ENCODE measurements at places on chromosomes 12 and 14. TPM values are rescaled to one million over a fixed set of nuclear protein-coding genes. Genes with fewer than 3 reads are reported as not detected.

- DNase-seq: peak; percentile 12
Measured at GRCh38 chr14:67820428-67820971, 921 bp downstream of the RAD51B start.

GRCh38 chr14:77125823-77126325 is 15.7 kb downstream of the ZDHHC22 start:
- DNase-seq: no peak

DNA sequence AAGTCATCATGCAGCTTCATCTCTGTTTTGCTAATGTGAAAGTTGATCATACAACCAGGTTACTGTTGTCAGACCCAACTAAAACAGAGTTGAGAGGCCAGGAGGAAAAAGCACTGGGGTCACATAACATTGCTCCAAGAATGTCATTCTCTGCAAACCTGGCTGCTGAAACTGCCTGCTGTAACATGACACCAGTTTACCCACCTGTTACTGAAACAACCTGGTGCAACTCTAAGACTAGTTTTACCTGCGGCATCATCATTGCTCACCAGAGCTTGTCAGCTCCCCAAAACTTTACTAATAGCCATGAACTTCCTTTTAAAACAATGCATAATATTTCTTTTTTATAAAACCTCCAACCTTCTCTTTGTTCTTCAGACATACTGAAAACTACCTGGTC is 30.7 kb upstream of the DEGS2 start:
- DNase-seq: no peak

DNA sequence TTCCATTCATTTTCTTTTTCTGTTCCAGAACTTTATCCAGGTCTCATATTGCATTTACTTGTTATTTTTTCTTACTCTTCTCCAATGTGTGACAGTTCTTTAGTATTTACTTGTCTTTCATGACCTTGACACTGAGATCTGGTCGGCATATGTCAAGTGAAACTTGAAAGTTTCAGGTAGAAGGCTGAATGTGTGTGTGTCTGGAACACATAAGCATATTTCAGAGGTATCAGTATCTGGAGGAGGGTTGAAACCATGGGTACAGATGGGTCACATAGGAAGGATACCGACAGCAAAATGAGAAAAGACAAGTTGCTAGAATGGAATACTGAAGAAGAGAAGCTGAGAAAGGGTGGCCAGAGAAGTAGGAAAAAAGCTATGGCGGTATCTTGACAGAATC is 22.5 kb upstream of the PTGDR start:
- DNase-seq: no peak

GRCh38 chr12:129561304-129561703 is 342.5 kb downstream of the TMEM132D start:
- no peak for DNase-seq

DNA sequence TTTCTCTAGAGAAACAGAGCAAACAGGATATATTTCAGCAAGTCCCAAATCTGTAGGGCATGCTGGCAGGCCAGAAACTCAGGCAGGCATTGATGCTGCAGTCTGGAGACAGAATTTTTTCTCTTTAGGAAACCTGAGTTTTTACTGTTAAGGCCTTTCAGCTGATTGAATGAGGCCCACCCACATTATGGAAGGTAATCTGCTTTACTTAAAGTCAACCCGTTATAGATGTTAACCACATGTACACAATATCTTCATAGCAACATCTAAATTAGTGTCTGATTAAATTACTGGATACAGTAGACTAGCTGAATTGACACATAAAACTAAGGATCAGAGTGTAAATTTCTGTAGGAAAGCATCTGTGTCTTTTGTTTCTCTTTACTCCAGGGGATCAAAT is 65.2 kb downstream of the SRGAP1 start:
- no peak for DNase-seq

GRCh38 chr12:104555648-104556047 is 98.9 kb downstream of the CHST11 start:
- DNase-seq: no peak

GRCh38 chr14:64501411-64502171 is 2.0 kb downstream of the ZBTB25 start:
- DNase-seq: peak; percentile 55

DNA sequence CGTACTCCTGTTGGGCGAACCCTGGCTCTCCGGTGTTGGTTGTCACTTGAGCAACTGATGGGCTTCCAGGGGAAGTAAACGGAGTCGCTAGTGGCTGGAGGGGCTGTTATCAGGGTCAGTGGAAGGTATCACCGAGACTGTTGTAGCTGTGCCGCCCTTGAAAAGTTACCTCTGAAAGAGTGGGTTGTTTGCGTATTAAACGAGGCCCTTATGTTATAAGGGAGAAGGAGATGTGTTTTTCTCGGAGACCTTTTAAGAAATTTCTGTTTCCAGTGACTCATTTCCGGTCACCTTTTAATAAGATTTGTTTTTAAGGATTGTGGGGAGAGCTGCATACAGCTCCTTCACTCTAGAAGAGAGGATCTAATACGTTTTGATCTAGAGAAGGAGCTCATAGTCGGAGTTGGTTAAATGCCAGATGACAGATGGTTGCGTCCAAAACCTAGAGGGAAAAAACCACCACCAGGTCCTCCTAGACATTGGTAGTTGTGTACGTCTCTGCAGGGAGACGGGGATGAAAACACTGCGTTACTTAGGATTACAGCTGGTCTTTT is 750 bp upstream of the DBX2 start:
- DNase-seq: no peak

DNA sequence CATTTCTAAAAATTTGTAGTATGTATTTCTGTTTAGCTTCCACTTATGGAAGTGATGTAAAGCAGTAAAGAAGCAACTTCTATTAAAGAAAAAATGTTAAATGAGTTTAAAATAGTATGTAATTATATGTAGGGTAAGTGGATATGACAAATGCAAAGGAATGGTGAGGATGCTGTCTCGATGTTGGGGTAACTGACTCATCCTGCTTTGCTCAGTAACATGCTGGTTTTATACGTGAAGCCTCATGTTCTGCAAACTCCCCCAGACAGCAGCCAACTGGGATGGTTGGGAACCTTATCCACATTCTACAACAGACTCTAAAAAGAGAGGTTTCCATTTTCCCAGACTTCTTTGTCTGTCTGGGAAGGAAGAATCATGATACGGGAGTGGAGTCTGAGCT is 1006.4 kb upstream of the TMEM132C start:
- DNase-seq: no peak

DNA sequence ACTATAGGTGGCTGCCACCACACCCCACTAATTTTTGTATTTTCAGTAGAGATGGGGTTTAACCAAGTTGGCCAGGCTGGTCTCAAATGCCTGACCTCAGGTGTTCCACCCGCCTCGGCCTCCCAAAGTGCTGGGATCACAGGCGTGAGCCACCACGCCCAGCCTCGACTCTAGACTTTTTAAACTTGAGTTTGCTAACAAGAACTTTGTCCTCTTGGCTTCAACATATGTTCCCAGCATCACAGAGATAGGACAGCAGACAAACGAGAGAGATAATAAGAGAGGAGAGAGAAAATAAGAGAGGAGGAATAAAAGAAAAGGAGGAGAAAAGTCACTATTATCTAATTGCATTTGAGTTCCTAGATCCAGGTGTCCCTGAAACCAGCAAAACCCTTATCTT is 119.1 kb downstream of the CEP83 start:
- no peak for DNase-seq

DNA sequence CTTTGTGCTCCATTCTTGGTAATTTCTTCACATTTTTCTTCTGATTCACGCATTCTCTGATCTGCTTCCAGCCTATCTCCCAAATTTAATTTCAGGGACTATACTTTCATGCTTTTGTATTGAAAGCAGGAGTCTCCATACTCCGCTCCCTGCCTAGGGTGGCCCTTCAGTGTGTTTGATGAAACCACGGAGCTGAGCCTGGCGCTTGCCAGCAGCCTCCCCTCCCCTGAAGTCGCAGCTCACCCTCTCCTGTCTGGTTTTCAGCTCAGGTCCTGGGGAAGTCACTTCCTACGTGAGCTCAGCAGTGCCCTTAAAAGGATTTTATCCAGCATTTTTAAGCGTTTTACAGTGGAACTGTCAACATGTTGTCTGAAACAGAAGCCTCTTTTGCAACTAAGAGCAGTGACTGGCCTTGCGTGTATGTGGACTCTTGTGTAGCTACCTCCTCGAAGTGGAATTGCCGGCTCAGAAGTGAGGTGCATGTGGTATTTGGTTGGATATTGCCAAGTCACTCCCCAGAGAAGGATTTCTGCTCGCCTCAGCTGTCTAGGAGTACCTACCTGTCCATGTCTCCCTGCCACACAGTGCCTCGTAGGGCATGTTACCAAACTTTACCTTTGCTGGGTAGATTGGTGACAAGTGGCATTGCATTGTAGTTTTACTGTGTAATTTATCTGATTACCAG is 78.5 kb downstream of the TESC start:
- no peak for DNase-seq

GRCh38 chr14:88611878-88612277 is 49.0 kb downstream of the ZC3H14 start:
- DNase-seq: no peak

DNA sequence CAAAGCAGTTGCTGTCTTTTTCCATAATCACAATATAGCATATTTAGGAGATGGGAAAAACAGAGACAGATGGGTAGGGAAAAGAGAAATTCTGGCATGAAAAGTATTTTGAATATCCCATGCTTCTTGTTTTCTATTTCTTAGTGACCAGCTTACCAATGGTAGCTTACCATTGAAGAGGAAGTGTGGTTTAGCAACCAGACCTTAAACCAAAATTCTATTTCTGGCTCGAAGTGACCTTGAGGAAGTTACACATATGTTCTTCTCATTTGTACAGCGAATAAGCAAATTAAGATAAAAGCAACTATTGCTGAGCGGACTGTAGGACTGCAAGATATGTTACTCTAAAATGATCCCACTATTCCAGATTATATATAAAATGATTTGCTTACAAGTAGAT is 82.9 kb downstream of the FGD4 start:
- DNase-seq: no peak

DNA sequence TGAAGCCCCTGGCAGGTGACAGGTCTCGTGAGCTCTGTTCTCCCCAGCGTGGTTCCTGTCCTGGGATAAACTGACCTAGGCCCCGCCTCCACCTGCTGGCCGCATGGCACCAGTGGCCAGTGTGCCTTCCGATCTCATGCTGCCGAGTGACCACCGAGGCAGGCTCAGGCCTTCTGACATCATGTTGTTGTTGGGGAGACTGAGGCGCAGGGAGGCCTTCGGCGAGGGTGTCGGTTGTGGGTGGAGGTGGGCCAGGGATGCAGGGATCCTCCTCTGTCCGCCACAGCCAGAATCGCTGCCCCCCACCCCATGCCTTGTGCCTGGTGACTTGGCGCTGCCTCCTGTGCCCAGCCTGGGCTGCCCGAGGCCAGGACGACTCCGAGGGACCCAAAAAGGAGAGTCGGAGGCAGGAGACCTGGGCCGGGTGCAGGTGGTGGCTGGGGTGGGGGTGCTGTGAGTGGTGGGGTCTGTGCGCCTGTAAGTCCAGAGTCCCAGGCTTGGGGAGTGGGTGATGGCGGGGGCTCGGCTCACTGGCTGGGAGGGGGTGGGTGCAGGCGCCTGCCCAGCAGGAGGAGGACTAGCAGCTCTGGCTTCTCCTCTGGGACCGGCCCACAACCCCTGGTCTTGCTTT is 24.3 kb downstream of the ASPG start:
- DNase-seq: no peak

DNA sequence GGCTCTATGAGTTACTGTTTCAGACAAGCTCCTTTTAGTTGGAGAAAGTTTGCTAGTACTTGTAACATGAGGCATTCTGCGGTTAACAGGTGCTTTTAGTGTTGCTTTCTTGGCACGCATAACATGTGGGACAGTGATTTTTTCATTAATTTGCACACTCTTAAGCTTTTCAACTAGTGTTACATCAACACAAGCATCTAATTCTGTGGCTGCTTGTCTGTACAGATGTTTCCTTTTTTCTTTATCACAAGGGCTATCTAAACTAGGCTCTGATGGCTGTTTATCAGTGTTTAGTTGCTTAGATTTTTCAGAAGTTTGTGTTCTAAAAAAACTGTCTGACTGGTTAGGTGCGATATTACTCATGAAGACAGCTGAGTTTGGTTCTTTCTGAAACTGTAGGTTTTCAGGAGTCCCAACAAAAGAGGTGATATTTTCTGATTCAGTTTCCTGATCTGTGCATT is 120.1 kb downstream of the RALGAPA1 start:
- no peak for DNase-seq

DNA sequence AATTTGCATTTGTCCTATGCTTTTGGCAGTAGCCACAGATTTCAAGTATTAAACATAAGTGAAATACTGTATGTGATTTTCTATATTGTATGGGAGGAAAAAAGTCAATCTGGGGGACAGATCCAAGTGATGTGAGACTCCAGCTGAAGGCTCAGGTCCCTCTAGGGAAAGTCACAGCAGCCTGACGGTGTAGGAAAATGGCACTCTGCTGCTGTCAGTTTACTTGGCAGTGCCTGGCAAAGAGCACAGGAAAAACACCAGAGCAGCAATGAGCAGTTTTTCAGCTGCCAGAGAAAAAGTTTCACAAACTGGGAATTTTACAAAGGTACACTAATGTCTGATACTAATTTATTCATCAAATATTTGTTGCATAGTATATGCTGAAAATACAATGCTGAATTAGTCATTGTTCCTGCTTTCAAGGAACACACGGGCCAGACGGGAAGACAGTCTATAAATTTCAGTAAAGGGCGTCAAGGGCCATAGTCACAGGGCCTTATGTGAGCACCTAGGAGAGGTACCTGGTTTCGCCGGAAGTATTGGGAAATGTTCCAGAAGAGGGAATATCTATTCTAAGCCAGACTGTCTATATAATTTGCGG is 66.2 kb upstream of the SLC38A2 start:
- DNase-seq: no peak

GRCh38 chr14:73239393-73240241 is 2.3 kb downstream of the PAPLN start:
- no peak for DNase-seq

- DNase-seq: no peak
Measured at GRCh38 chr14:79596551-79596950, 614.8 kb downstream of the DIO2 start.

DNA sequence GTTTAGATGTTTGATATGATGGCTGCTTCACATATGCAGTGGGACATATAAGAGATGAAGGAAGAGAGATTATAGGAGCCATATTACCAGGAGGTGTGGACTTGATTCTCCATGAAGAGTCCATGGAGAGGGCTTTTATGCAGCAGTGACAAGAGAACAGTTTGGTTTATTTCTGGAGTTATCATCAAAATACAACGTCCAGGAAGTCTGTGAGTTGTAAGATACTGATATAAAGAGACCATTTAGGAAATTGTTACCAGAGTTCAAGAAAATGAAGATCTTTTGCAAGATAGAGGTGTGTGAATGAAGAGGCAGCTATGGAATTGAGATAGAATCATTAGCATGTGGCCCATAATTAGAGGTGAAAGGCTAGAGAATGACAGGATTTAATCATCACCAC is 431.7 kb downstream of the NPAS3 start:
- no peak for DNase-seq

P2RX2 gene
- total RNA-seq: not detected

CD163L1 gene
- 6.8 TPM for total RNA-seq

PHETA1 gene
- total RNA-seq: 12.7 TPM

BCDIN3D gene
- 2.5 TPM for total RNA-seq

ZFYVE1 gene
- total RNA-seq: 2.8 TPM

AMN gene
- total RNA-seq: 8.2 TPM

KLRB1 gene
- total RNA-seq: not detected

GALNT16 gene
- total RNA-seq: 0.82 TPM

ESYT1 gene
- 30.1 TPM for total RNA-seq

PRICKLE1 gene
- not detected for total RNA-seq

LRIG3 gene
- total RNA-seq: 9.9 TPM

ISCA2 gene
- 43.4 TPM for total RNA-seq

PYGL gene
- total RNA-seq: 110 TPM

ZC3H14 gene
- total RNA-seq: 65.1 TPM

LRTM2 gene
- total RNA-seq: not detected

TMEM119 gene
- total RNA-seq: not detected

All from HepG2 (cell line).